Vein endothelial cell (primary cell): ENCODE measurements at places on chromosomes 5 and 9. TPM values are rescaled to one million over a fixed set of nuclear protein-coding genes. Genes with fewer than 3 reads are reported as not detected.

CCDC127 gene
- total RNA-seq = 3.6 and 4.5 TPM in 2 replicates

PCDHA13 gene
- total RNA-seq = not detected in 2 replicates

CDKN2A gene
- total RNA-seq = 10.0 and 18.0 TPM in 2 replicates

RASGEF1C gene
- not detected in 2 replicates for total RNA-seq

APBA1 gene
- total RNA-seq = 10.5 and 22.5 TPM in 2 replicates

QRFP gene
- total RNA-seq = not detected in 2 replicates

EQTN gene
- total RNA-seq = not detected in 2 replicates

SEMA6A gene
- 5.4 and 9.5 TPM in 2 replicates for total RNA-seq

GABBR2 gene
- total RNA-seq = 10.3 and 14.0 TPM in 2 replicates

TMEM161B gene
- total RNA-seq = 12.4 and 14.5 TPM in 2 replicates

SMC2 gene
- total RNA-seq = 10.1 and 20.5 TPM in 2 replicates

PCDHB9 gene
- 0.38 and 0.65 TPM in 2 replicates for total RNA-seq
